Suppressor macrophage (primary cell): ENCODE measurements at places on chromosomes 16 and 17.

DNA sequence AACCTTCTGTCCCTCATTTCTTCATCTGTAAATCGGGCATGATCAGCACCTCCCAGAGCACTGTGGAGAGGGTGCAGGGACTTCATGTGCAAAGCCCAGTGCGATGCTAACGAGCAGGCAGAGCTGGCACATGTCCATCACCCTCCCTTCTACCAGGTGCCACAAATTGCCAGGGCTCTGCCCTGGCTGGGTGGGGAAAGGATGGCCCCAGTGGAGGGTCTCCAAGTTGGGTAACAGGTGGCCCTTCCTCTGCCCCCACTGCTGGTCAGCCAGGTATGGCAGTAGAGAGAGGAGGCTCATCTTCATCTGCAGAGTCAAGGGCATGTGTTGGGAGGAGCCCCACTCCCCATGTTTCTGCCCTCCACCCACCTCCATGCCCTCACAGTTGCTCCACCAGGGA is 61.5 kb upstream of the CDH5 start:
- DNase-seq: no peak

- no peak for DNase-seq
Measured at GRCh38 chr17:20961586-20961985, 81.2 kb downstream of the USP22 start.

GRCh38 chr17:58504826-58505351 is 9.5 kb downstream of the MTMR4 start:
- peak; percentile 41 for DNase-seq

- no peak for DNase-seq
Measured at GRCh38 chr16:1530883-1531637, 2.4 kb upstream of the TMEM204 start.

DNA sequence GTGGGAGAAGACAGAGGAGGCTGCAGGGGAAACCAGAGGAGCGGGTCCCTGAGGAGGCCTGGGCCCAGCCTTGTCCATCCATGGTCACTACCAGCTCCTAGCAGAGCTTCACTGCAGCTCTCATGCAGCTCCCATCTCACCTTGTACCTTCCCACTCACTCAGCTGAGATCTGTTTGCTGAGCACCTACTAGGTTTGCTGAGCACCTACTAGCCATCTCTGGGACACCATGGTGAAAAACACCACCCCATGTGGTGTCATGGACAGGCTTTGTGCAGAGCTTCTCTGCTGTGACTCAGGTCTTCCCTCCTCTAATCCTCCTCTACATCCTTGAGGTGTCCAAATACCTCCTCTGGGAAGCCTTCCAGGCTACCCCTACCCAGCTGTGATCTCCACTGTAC is 58.6 kb downstream of the ENGASE start:
- DNase-seq: no peak

- DNase-seq: peak; percentile 61
Measured at GRCh38 chr16:66544016-66544757, 5.7 kb downstream of the TK2 start.

GRCh38 chr16:88690341-88691128 is 4.2 kb upstream of the SNAI3 start:
- no peak for DNase-seq

- peak; percentile 56 for DNase-seq
Measured at GRCh38 chr16:76535-77272, 1.3 kb upstream of the MPG start.

DNA sequence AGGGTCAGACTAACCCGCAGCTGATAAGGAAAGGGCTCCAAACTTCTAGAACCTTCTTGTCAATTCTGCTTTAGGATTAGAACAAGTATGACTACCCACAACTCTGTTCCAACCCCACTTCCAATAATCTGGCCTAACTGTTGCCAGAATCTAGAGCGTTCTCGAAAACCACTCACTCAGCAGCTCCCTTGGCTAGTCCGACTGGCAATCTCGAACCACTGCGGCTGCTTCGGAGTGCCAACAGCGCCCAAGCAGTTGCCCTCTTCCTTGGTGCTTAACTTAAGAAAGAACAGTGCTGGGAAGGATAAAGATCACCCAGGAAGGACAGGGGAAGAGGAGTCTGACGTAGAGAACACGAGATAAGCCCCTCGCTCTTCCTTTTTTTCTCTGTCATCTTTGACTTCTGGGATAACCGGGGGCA is 818 bp downstream of the DNAJC7 start:
- DNase-seq: peak; percentile 59

DNA sequence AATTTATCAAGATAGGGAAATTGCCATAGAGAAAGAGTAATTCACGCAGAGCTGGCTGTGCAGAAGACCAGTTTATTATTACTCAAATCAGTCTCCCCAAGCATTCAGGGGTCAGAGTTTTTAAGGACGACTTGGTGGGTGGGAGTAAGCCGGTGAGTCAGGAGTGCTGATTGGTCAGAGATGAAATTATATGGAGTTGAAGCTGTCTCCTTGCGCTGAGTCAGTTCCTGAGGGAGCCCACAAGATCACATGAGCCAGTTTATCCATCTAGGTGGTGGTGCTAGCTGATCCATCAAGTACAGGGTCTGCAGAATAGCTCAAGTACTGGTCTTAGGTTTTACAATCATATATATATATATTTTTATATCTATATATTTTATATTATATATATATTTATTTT is 6.0 kb upstream of the AQP8 start:
- peak; percentile 82 for DNase-seq

DNA sequence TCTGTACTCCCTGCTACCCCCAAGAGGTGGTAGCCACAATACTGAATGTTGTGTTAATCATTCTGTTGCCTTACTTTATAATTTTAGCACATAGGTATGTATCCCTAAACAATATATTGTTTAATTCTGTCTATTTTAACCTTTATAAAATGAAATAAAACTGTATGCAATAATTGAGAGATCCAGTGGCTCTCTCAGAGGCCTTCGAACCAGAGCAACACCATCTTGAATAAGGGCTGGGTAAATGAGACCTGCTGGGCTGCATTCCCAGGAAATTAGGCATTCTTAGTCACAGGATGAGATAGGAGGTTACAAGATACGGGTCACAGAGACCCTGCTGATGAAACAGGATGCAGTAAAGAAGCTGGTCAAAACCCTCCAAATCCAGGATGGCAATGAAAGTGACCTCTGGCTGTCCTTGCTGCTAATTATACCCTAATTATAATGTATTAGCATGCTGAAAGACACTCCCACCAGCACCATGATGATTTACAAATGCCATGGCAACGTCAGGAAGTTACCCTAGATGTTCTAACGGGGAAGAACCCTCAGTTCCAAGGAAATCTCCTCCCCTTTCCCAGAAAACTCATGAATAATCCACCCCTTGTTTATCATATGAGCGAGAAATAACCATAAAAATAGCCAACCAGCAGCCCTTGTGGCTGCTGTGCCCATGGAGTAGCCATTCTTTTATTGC is 2.0 kb upstream of the CANT1 start:
- no peak for DNase-seq

GRCh38 chr17:67680445-67681224 is 37.1 kb upstream of the NOL11 start:
- DNase-seq: no peak

DNA sequence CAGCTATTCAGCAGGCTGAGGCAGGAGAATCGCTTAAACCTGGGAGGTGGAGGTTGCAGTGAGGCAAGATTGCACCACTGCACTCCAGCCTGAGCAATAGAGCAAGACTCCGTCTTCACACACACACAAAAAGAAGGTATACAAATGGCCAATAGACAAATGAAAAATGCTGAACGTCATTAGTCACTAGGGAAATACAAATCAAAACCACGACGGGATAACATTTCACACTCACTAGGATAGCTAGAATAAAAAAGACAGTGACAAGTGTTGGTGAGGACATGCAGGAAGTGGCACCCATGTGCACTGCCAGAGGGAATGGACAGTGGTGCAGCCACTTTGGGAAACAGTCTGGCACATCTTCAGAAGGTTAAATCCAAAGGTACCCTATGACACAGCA is 172.9 kb downstream of the FTO start:
- no peak for DNase-seq

DNA sequence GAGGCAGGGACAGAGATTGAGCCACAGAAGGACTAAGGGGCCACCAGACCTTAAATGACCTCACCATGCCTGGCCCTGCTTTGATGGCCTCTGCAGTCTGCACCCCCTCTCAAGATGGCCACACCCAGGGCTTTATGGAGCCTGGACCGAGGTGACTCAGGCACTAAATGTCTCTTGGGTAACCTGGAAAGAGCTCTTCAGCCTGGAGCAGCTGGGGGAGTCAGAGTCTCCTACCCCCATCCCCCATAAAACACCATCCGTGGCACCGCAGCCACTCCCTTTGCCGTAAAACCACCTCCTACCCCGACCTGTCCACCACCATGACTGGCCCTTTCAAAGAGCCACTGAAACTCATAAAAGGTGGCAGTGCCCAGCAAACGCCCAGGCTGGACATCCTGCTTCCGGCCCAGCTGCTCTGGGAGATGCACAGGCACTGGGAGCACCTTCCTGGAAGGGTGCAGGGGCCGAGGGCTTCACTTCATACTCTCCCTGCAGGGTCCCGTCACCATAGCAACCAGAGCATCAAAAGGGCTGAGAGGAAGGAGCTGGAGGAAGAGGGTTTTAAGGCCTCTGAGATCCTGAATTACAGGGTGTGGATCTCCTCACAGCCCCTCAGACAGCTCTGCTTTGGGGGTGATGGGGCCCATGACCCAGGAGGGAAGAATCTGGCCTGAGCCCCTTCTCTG is 22.3 kb downstream of the FOXN1 start:
- no peak for DNase-seq

DNA sequence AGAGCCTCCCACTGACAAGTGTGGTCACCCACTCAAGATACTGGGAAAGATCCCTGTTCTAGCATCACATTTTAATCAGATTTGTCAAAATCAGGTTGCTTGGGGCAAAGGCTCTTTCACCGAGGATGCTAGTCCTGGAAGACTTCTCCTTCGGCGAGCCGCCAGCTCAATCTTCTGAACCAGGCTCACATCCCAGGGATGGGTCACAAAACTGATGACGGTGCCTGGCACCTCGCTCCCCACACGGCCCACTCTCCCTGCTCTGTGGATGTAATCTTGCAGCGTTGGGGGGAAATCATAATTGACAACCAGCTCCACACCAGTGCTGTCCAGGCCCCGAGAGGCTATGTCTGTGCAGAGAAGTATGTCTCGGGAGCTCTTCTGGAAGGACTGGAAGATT is 1.5 kb downstream of the DDX28 start:
- no peak for DNase-seq

GRCh38 chr16:74249846-74250245 is 46.8 kb upstream of the PSMD7 start:
- no peak for DNase-seq
